ENCODE measurements at places on chromosomes 6 and 20.
A peak's percentile ranks its signal among the peaks of the same experiment; 100 is the strongest.

GRCh38 chr20:58985656-58986055, 4.6 kb downstream of the NELFCD start:
- no peak for DNase-seq

GRCh38 chr6:137226697-137227096, 7.5 kb upstream of the IFNGR1 start:
- DNase-seq, result no peak

GRCh38 chr6:18099511-18099910, 23.0 kb downstream of the NHLRC1 start:
- DNase-seq, result no peak

- no peak for DNase-seq
Observed at GRCh38 chr6:18742406-18742805, 355.3 kb downstream of the RNF144B start.

DNA sequence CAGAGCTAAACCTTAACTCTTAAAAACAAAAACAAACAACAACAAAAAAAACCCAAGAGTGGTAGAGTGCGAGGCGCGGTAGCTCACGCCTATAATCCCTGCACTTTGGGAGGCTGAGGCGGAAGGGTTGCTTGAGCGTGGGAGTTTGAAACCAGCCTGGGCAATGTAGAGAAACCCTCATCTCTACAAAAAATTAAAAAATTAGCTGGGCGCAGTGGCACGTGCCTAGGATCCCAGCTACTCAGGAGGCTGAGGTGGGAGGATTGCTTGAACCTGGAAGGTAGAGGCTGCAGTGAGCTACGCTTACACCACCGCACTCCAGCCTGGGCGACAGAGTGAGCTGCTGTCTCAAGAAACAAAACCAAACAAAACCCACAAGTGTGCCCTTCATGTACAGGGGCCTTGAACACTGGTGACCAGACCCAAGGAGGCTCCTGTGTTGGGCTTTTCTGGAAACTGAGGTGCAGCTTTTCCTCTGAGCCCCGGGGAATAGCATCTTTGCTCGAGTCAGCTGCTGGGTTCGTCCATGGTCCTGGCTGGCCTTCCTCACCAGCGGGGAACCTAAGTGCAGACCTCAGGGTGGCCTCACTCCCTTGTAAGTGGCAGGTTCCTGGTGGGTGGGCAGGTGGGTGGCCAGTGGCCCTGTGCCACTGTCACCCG, 39.9 kb downstream of the PYGB start:
- peak; percentile 72 for DNase-seq

- DNase-seq, result no peak
Observed at GRCh38 chr20:40467067-40467466, 222.0 kb downstream of the MAFB start.

DNA sequence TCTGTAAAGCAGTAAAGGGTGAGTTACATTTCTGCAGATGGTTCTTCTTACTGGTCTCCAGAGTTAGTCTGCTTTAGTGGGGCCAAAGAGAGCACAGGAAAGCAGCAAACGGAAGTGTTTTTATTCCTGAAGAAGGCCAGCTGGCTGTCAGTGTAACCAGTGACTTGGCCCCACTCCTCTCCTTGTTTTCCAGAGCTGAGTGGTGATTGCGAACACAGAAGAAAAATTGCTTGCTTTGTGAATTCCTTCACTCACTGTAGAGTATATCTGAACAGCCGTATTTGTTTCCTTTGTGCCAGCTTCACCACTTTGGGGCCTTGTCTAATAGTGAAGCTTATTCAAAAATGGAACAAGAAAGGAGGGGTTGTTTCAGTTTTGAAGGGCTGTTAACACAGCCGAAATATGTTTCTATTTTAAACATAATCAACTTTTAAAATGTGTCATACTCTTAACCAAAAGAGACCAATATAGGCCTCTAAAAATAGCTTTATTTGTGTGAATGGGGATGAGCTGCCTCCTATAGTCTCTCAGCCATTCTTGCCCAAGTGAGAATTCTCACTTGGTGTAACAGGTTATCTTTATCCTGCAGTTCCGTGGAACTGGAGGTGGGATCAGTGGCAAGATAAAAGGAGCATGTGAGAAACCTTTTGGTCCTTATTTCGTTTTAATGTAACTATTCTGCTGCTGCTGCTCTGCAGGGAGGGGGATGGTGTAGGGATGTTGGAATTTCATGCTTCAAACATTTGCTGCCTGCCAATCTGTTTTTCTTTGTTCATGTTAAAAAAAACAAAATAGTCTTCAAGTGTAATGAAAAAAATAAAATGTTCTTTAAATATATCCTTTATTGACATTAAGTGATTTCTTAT, 37.8 kb downstream of the ZC2HC1B start:
- no peak for DNase-seq

DNA sequence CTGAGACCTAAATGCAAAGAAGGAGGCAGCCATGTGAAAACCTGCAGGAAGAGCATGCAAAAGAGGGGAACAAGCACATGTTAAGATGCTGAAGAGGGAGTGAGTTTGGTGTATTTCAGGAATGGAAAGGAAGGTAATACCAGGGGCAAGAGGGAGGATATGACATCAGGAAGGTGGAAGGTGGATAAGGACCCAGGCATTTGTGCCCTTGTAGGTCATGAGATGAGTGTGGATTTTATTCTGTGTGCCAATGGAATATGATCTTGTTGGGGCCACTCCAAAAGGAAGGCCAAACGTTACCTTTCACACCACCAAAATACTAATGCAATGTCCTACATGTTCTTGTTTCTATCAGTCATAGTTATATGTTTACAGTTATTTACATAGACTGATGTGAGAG, 17.2 kb upstream of the DOK5 start:
- no peak for DNase-seq

- no peak for DNase-seq
Observed at GRCh38 chr6:21138336-21139069, 455.0 kb upstream of the SOX4 start.

GRCh38 chr6:15184441-15184861, 61.4 kb upstream of the JARID2 start:
- no peak for DNase-seq

GRCh38 chr6:157238346-157238745, 85.0 kb downstream of the TMEM242 start:
- DNase-seq, result peak; percentile 8

- DNase-seq, result no peak
Observed at GRCh38 chr6:105135907-105136430, 43.8 kb downstream of the POPDC3 start.
